CD14-positive monocyte (primary cell): ENCODE measurements at places on chromosomes 6 and 20. TPM values are rescaled to one million over a fixed set of nuclear protein-coding genes. Genes with fewer than 3 reads are reported as not detected.

- DNase-seq = no peak
- H3K27ac ChIP-seq = no peak within 1 kb of the TSS
- peaks cover 24% of the 10 kb centered on the region for H3K4me1 ChIP-seq
- H3K27me3 ChIP-seq = peaks cover 55% of the 10 kb centered on the region
- no peaks in the 10 kb centered on the region for H3K36me3 ChIP-seq
Observed at GRCh38 chr6:77463308-77463860, at the start of gene HTR1B. TSS of gene HTR1B (minus strand) at chr6:77463491. CDS start at chr6:77463403, 88 bp downstream.

The NRSN2 gene
- polyA plus RNA-seq = 0.59 and 0.73 TPM in 2 replicates

The WFDC10B gene
- polyA plus RNA-seq = not detected in 2 replicates

DNA sequence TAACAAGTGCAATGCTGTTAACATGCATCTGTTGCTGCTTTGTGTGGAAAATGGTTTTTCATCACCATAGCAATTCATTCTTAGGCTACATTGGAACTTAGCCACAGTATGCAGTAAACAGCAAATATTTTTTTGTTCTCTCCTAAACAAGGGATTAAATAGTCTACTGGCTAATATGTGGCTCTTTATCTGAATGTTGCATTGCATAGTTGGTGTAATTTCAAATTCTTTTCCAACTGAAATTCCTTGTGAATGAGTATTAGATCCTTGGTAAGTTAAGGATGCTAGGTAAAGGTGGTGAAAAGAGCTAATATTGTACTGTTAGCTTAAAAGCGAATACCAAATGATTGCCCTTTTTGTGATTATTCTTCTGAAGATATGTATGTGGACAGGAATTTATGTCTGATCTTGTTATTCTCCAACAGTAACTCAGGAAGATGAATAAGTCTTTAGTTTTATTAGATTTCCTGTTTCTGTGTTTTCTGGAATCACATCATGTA, 958 bp downstream of the MLIP start:
- no peaks in the 10 kb centered on the region for H3K36me3 ChIP-seq
- no peak overlapping the region for H3K27ac ChIP-seq
- no peaks in the 10 kb centered on the region for H3K27me3 ChIP-seq
- no peak overlapping the region for H3K4me3 ChIP-seq
- no peak for DNase-seq
- H3K4me1 ChIP-seq = no peaks in the 10 kb centered on the region

DNA sequence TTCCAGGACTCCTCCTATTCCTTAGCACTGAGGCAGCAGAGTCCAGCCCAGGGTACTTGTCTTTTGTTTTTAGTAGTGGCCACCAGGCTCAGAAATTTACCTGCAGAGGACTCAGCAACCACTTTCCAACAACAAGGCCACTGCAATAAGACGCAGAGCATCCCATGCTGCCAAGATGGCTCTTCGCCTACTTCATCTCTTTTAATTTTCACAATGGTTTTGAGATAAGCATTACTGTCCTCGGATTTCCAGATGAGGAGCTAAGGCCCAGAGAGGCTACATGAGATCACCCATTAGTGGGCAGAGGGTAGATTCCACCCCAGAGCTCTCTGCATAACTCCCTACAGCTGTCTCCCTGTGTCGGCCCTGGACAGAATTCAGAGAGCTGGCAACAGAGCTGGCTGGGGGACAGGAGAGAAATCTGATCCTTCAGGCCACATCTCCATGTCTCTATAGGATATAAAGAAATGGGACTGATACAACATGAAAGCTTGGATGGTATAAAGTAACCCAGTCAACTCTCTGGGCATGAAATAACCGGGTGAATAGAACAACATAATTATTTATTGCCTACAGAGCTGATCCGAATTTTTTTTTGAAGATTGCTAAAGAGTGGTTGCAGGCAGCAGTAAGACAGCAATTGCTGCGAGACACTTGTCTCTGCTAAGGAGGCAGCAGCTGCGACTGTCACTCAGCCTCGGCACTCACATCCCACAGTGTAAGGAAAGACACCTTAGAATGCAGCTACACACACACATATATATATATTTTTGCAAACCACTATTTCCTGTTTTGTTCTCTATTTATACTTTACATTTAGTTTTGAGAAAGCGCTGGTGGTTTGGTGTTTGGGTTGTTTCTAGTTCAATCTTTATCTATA, 37.2 kb downstream of the SCML4 start:
- no peak overlapping the region for H3K4me3 ChIP-seq
- no peaks in the 10 kb centered on the region for H3K36me3 ChIP-seq
- no peak overlapping the region for H3K27ac ChIP-seq
- no peaks in the 10 kb centered on the region for H3K4me1 ChIP-seq
- DNase-seq = no peak

- H3K27ac ChIP-seq = no peak overlapping the region
- no peaks in the 10 kb centered on the region for H3K36me3 ChIP-seq
- peaks cover 7% of the 10 kb centered on the region for H3K4me1 ChIP-seq
- no peak overlapping the region for H3K4me3 ChIP-seq
- peaks cover 27% of the 10 kb centered on the region for H3K27me3 ChIP-seq
Observed at GRCh38 chr6:37535428-37535758, 35.7 kb upstream of the CCDC167 start.

The THBD gene
- polyA plus RNA-seq = 7.4 TPM

The RAET1E gene
- not detected for polyA plus RNA-seq

DNA sequence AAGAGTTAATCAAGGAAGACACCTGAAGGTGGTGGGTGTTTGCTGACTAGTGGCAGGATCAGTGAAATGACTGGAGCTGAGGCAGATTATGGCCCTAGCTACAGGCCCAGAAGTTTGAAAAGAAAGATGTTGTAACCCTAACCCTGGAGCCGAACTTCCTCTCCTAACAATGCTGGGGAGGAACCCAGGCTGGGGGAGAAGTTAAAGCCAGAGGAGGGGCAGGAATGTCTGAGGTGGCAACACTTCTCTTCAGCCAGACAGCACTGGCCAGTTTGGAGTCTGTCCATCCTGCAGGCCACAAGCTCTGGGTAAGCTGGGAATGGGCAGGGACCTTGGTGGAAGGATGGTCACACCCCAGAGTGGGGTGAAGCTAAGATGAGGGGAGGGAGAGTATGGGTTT, at the start of gene LST1:
Gene LST1 (plus strand): TSS at position 270 of the 400 bp plus-strand sequence. CDS start 1,023 bp downstream, outside the sequence.
- H3K4me3 ChIP-seq = peak within 1 kb of the TSS; percentile 61
- H3K27ac ChIP-seq = peak within 1 kb of the TSS; percentile 80
- H3K36me3 ChIP-seq = peaks cover 22% of the 10 kb centered on the region
- DNase-seq = peak; percentile 87
- peaks cover 74% of the 10 kb centered on the region for H3K4me1 ChIP-seq

The CRISP3 gene
- not detected for polyA plus RNA-seq

The GSTA3 gene
- polyA plus RNA-seq = not detected

DNA sequence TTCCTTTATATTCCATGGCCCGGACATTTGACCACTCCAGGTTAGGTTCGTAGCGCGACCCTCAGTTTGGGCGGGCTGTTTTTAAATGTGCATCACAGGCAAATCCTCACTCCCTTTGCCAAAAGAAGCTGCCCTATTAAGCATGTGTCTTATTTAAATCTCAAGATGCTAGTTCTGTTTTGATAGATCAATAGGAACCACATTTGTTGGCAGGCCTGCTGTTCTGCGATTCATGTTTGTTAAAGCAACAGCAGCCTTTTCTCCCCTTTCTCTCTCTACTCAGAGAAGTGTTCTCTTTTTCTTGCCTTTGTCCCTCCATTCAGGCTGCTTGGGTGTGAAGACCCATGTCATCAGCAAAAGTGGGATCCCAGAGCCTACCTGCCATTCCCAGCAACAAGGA, 212.0 kb upstream of the SSTR4 start:
- no peaks in the 10 kb centered on the region for H3K36me3 ChIP-seq
- no peak overlapping the region for H3K27ac ChIP-seq
- DNase-seq = no peak

DNA sequence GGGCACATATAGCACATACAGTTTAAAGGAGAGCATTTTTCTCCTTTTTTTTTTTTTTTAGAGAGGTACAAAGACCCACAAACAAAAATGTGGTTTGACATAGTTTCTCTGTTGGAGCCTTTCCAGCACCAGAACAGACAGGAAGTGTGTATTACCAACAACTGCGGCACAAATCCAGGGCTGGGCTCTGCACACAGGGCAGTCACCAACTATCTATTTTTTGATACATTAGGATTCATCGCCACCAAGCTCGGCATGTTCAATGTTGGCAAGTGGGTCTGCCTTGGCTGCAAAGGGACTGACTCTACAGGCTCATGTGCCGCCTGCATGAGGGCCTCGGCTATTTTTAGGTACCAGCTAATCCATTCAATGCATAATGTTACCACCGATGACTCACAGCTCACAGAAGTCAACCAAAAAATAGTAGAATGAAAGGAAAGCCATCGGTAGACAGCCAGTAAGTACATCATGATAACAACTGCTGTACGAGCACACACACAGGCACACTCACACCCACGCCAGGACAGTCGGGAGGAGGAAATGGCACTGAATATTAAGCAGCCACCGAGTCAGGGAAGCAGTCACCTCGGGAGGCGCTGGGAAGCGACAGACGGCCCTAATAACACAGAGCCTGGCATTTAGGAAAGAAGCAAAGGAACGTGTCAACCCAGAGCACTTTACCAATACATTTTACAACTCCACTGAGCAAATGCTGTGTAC, 81.6 kb downstream of the GMPR start:
- no peak overlapping the region for H3K27ac ChIP-seq
- peaks cover 26% of the 10 kb centered on the region for H3K36me3 ChIP-seq
- peaks cover 27% of the 10 kb centered on the region for H3K4me1 ChIP-seq
- no peak overlapping the region for H3K4me3 ChIP-seq
- DNase-seq = peak; percentile 54

DNA sequence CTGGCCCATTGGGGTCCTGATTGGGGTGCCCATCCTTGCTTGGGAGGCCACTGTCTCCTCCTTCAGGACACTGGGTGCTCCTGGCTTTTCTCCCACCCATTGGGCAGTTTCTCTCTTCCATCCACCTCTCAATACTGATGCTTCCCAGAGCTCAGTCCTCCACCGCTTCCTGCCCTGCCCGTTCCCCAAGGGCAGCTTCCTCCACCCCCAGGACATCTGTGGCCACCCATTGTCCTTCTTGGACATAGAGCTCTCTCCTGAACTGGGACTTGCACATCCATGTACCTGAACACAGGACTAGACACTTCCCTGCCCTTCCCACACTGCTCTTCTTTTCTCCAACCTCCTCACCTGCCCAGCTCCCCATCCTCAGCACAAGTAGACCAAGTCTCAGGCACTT, 69.4 kb upstream of the NNAT start:
- no peaks in the 10 kb centered on the region for H3K27me3 ChIP-seq
- H3K4me1 ChIP-seq = no peaks in the 10 kb centered on the region
- no peak overlapping the region for H3K27ac ChIP-seq
- DNase-seq = no peak
- no peaks in the 10 kb centered on the region for H3K36me3 ChIP-seq
- H3K4me3 ChIP-seq = no peak overlapping the region
